ENCODE measurements at places on chromosomes 1 and 21.

DNA sequence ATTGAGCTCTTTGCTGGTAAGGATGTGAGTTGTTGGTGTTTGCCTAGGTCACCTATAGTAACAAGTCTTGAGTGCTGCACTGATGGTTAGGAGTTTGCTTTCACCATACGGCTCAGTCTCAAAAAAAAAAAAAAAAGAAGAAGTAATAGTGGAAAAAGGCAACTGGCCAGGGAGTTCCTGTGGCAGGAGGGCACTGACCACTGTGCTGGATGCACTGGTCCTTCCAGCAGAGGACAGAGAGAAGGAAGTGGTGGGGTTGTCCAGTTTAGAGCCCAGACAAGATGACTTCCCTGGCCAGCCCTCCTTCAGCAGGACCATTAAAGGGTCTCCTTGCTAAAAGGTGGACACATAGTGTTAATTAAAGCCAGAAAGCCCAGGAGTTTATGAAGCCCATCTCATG lies 11.9 kb upstream of the PTCH2 start:
- no peak for DNase-seq

DNA sequence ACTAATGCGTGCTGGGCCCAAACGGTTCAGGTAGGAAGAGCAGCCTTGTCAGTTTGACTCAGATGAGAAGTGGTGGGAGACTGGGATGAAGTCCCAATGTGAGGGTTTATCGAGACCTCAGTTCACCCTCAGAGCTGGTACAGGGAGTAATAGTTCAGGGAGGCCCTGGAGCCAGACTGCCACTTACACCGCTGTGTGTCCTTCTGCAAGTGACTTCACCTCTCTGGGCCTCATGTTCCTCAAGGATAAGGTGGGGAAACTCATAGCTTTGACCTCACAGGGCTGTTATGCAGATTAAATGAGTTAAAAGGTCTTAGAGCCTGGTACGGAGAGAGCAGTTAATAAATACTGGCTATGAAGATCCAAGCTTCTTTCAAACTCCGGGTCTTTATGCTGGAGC lies 219.9 kb downstream of the TRABD2B start:
- no peak for DNase-seq

DNA sequence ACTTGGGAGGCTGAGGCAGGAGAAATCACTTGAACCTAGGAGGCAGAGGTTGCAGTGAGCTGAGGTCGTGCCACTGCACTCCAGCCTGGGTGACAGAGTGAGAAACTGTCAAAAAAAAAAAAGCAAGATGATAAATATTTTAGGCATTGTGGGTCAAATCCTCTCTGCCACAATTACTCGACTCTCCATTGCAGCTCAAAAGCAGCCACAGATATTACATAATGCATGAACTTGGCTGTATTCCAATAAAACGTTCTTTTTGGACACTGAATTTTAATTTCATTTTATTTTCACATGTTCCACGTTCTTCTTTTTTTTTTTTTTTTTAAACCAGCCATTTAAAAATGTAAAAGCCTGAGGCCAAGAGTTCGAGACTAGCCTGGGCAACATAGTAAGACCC lies 69.4 kb downstream of the TCP10L start:
- DNase-seq = no peak

DNA sequence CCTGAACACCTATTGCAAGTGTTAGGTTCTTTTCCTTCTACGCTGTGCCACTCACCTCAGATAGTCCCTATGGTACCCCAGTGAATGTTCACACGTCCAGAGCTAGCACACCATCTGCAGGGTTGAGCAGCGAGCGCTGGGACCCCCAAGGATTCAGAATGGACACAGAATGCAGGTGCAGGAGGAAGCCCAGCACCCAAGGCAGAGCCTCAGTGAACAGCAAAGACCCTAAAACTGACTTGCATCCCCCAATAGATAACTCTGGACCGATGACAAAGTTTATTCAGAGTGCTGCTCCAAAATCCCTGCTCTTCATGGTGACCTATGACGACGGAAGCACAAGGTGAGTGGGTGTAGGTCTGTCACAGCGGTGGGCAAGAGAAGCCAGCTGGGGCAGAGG lies 15.1 kb upstream of the MX2 start:
- DNase-seq = no peak

- no peak for DNase-seq
These were observed 44.8 kb downstream of the SLC45A1 start for GRCh38 chr1:8362701-8363101.

GRCh38 chr1:37362594-37363385 lies 111.6 kb upstream of the ZC3H12A start:
- no peak for DNase-seq

GRCh38 chr1:6495041-6495441 lies 3.6 kb upstream of the PLEKHG5 start:
- no peak for DNase-seq

GRCh38 chr1:20712215-20712577 lies 5.6 kb downstream of the KIF17 start:
- DNase-seq = no peak

Measured in AG04449 (cell line).